ENCODE measurements at places on chromosomes 6 and 20. TPM values are rescaled to one million over a fixed set of nuclear protein-coding genes. Genes with fewer than 3 reads are reported as not detected.

GRCh38 chr6:125050663-125051318, 88.6 kb downstream of the RNF217 start:
- DNase-seq = no peak

The PNLDC1 gene
- not detected for total RNA-seq

The COX4I2 gene
- not detected for total RNA-seq

GRCh38 chr6:147248859-147249258, 44.6 kb downstream of the STXBP5 start:
- DNase-seq = no peak

DNA sequence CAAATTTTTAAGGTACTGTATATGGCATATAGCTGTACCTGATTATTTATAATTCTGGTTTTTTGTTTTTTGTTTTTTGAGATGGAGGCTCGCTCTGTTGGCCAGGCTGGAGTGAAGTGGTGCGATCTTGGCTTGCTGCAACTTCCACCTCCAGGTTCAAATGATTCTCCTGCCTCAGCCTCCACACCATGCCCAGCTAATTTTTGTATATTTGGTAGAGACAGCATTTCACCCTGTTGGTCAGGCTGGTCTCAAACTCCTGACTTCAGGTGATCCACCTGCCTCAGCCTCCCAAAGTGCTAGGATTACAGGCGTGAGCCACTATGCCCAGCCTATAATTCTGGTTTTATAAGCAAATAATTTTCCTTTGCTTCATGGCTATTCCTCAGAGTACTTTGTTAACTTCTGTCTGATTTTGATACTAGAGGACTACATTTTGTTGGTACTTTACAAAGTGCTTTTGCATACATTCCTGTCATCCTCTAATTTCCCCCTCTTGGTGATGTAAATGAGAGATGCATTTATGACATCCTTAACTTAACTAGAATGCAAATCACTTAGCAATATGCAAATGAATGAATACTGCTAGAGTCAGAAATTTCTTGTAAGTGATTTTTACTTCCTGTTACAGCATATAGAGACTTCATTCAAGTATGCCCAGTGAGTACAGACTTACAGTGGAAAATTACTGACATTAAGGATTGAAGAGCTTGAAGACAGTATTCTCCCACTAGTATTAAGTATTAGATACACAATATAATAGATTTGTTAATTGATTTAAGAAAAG, 35.7 kb upstream of the ARID1B start:
- DNase-seq = no peak

Measured in endothelial cell (in vitro differentiated cells).